ENCODE measurements at places on chromosomes 1 and 21.

DNA sequence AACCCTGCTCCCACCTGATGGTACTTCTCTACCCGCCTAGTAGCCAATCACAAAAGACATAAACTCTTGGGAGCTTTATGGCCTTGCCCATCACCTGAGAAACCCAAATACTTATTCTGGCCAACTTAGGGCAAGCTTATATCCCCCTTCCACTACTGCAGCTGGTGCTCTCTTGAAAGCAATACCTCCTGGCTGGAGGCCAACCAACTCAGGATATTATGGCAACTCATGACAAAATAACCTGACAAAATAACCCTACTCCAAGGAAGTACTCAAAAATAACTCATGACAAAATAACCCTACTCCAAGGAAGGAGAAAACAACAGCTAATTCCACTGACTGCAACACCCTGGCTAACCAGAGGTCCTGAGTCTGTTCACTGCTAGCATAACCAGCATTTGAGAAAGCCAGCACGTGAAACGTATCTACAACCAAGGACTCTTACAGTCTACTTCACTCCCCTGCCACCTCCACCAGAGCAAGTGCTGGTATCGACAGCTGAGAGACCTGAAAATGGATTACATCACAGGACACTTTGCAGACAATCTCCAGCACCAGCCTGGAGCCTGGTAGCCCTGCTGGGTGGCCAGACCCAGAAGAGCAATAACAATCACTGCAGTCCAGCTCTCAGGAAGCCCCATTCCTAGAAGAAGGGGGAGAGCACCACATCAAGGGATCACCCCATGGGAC, 179.9 kb downstream of the COL24A1 start:
- no peak for DNase-seq

- no peak for DNase-seq
Measured at GRCh38 chr1:41775956-41776585, 142.7 kb downstream of the HIVEP3 start.

GRCh38 chr1:46413596-46413985, 19.5 kb downstream of the FAAH start:
- no peak for DNase-seq

DNA sequence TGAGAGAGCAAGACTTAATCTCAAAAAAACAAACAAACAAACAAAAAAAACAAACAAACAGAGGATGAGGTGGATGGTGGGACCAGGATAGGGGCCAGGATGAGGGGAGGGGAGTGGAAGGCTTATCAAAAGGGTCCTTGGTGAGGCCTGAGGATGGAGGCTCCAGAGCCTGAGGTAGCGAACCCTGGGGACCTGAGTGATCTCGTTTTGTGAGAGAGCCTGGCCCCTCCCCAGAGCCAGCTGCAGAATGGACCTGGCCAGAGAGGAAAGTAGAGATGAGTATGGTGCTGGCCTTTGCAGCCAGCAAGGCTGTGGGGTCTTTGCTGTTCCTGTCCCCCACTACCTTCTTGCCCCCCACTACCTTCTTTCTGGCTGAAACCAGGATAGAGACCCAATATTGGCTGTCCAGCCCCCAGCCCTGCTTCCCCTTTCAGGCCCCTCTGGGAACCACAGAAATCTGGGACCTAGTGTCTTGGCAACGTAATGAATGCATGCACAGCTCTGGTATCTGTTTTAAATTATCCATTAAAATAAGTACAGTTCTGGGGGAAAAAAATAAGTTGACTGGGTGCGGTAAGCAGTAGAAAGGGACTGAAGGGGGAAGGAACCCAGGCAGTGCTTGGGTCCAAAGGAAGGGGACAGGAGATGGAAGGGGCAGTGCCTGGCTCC, 1.1 kb upstream of the LMNA start:
- DNase-seq = no peak

GRCh38 chr1:171432473-171432872, 52.9 kb upstream of the PRRC2C start:
- no peak for DNase-seq

DNA sequence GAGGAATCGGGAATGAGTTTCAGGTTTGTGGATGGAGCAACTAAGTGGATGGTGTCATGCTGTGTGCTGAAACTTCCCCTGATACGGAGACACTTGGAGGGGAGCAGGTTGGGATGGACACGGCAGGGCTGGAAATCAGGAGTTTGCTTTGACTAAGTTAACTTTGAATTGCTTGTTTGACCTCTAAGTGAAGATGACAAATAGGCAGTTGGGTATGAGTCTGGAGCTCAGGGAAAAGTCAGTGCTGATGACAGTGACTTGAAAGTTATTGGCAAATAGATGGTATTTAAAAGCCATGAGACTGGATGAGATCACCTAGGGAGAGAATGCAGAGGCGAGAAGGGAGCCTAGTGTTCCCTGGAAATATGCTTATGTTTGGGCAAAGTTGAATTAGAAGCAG, 12.8 kb upstream of the ZSCAN20 start:
- DNase-seq = no peak

DNA sequence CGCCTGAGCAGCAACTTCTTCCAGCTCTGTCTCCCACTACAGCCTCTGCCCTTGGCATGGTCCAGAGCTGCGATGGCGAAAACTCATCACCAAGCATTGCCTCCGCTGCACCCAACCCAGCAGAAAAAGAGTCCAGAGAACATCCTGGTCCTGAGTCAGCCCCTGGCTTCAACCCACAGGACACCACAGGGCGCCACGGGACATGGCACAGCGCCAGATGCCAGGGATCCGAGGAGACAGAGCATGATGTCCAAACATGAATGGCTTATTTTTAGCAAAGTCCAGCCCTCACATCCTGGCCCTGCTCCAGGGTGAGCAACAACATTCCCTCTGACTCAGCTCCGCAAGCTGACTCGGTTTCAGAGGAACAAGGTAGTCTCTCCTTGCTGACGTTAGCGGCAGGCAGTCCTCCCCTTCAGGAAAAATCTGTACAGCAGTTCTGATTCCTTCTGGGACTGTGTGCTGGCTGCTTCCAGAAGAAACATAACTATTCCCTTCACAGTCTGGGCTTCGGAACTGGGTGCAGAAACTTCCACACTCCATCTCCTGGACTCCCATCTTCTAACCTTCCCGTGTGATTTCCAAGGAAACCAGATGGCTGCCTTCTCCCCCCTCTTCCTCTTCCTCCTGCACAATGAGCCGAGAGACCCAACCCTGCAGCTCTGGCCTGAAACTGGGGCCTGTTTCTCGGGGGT, 131.3 kb downstream of the TOMM20 start:
- no peak for DNase-seq

DNA sequence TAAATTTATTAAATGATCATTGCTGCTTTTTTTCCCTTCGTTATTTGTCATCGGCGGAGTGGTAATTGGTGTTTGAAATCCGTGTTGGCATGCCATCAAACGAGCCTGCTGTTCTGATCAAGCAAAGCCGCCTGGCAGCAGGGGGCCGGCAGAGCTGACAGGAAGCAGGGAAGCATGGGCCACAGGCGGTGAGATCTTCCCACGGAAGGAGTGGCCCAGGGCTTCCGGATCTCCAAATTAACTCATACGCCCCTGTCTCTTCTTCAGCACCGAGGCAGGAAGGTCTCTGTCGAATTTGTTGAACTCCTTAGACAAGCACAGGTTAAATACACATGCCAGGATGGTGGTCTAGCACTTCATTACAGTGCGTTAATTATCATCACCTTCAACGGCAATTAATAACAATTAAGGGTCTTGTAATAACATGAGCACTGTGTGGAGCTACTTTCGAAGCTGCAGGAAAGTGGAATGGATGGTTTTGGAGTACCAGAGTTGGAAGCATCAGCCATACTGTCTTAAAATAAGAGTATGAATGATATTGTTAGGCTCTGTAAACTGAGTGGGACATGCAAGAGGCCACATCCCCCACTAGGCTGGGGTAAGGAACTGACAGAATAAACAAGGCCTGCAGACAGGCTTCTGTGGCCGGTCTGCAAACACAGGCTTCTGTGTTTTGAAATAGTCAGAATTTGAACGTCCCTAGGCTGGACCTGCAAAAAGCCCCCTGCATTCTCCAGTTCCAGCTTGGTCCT, 199.4 kb upstream of the DAB1 start:
- DNase-seq = no peak

- peak; percentile 92 for DNase-seq
Measured at GRCh38 chr1:42952303-42953001, 6.2 kb downstream of the SLC2A1 start.

DNA sequence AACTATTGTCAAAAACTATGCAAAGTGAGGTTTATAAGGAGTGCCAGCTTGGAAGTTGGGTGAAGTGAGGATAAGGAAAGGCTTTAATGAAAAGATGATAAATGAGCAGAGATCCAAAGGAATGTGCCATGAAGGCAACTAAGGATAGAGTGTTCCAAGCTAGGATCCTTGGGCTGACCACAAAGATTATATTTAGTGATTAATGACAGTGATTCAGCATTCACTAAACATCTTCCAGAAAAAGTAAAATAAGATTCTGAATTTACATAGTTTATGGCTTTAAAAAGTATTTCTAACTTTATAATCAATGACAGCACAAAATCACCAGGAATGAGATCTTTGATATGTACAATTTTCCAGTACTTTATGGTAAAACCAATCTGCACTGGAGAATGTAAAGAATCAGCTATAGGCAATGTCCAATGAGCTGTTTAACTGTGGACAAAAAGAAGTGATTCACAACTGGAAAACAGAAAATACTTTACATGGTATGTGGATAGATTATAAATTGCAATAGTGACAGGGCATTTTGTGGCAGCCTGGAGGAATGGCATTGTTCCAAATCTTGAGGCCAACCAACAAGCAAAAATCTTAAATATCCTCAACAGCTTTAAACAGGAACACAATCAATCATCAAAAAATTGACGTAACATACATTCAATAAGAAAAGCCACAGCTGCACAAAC, 91.2 kb upstream of the KCTD3 start:
- DNase-seq = no peak

DNA sequence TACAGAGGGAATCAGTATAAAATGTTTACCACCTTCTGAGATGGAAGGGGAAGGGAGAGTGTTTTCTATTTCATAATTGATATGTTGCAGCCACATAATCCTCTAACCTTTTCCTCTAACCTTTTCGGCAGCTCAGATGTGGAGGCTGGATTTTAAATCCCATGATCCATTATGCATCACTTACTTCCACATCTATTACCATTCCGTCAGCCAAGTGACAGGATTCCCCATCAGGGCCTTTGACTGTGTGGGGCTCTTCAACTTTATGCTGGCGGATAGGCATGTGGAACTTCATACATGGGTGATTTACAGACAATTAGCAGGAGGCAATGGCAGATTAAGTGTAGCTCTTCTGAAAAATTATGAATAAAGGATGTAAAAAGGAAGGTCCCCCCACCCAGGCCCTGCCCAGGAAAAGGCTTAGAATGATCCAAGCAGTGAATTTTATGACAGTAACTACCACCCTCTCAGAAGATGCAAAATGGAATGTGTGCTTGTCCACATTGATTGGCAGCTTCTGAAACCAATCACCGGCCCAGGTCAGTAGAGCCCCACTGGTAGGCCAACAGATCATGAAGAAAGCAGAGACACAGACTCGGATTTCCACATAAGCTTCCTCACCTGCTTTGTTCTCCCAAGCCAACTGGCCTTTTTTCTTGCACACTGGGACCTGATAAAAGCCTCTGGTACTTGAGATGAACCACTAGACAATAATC, 147.0 kb downstream of the ST6GALNAC5 start:
- DNase-seq = no peak

GRCh38 chr1:86933562-86934377, 19.3 kb downstream of the HS2ST1 start:
- DNase-seq = peak; percentile 17

DNA sequence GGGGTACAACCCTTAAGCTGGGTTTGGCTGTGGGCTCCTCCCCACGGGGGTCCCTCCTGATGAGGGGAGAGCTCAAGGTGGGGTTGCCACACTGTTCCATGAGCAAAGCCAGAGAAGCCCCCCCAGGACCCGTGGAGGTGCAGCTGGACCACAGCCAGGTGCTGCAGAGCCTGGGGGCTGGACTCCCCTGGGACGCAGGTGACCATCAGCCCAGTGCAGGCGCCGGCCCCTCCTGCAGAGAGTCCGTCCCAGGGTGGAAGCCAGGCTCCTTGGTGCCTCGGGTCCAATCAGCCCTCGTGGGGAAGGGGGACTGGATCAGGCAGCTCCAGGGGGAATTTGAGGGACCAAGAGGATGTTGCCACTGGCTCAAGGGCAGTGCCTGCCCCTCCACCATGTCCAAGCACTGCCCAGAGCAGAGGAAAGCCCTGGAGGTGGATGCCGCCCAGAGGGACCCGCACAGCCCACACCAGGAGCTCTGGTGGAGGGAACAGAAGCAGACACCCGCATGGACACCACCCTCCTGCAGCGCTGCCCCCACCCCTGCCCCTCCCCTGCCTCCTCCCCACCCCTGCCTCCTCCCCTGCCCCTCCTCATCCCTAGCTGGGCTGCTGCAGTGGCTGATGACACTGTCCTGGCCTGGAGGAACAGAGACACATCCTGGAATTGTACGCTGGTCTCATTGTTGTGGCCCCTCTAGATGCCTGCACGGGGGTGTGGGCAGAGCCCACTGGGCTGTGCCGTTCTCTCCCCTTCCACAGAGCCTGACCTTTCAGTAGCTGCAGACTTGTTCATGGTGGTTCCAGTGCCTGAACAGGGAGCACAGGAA, 30.8 kb upstream of the COL18A1 start:
- no peak for DNase-seq

- DNase-seq = no peak
Measured at GRCh38 chr21:14862794-14863720, 201.7 kb downstream of the NRIP1 start.

DNA sequence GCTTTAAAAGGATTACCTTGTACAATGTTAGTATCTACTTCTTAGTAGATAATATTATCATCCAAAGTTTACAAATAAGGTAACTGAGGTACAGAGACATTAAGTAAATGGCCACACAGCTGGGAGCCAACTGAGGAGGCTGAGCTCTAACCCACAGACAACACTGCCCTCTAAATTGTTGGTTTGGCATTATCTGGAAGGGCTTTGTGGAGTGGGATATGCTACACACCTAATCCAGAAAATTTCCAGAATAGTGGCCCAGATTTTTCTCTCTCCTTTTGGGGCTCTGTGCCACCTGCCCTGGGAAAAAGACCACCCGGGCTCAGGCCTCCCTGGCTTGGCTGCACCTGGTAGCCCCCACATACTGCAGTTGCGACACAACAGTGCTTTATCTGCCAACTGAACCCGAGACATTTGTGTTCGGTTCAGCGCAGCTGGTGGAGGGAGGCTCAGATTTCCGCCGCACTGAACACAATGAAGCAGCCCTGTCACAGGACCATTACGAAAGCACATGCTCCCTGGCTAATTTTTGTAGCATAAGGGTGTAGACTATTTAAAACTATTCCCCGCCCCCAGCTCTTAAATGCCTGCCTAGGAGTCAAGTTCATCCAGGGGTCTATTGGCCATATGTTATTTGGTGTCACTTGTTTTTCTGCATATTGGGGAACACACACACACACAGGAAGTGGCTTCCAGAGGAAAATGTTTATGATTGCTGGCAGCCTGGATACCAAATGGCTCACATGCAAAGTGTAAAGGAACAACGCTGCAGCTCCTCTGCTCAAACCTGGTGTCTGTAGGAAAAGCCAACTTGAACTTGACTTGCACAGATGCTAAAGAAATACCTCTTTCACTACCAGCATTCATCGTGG, 92.3 kb upstream of the ESRRG start:
- DNase-seq = no peak

DNA sequence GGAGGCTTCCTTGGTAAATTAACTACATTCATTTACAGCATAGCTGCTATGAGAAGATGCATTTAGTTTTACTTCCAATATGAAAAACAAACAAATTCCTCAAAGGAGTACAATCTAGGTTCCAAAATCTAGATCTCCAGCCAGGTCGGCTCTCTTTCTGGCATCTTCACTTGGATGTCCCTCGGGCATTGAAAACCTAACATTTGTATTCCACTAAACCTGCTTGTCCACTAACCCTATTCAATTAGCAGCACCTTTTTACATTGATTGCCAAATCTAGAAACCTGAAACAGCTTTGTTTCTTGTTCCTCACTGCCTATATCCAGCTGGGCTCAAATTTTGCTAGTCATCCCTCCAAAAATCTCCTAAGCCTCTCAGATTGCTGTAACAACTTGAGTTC, 14.3 kb upstream of the CXADR start:
- no peak for DNase-seq

All from hematopoietic multipotent progenitor cell treated with erythropoietin and hydrocortisone succinate and interleukin-3 and kit ligand, for 17 days (in vitro differentiated cells).